ENCODE measurements at places on chromosomes 5 and 9. TPM values are rescaled to one million over a fixed set of nuclear protein-coding genes. Genes with fewer than 3 reads are reported as not detected.

ADAMTS13 gene
- total RNA-seq: 0.24 TPM

SLC6A3 gene
- total RNA-seq: not detected

GCNT4 gene
- 5.1 TPM for total RNA-seq

- no peak for DNase-seq
Observed at GRCh38 chr9:121681404-121681803, 30.0 kb downstream of the DAB2IP start.

DNA sequence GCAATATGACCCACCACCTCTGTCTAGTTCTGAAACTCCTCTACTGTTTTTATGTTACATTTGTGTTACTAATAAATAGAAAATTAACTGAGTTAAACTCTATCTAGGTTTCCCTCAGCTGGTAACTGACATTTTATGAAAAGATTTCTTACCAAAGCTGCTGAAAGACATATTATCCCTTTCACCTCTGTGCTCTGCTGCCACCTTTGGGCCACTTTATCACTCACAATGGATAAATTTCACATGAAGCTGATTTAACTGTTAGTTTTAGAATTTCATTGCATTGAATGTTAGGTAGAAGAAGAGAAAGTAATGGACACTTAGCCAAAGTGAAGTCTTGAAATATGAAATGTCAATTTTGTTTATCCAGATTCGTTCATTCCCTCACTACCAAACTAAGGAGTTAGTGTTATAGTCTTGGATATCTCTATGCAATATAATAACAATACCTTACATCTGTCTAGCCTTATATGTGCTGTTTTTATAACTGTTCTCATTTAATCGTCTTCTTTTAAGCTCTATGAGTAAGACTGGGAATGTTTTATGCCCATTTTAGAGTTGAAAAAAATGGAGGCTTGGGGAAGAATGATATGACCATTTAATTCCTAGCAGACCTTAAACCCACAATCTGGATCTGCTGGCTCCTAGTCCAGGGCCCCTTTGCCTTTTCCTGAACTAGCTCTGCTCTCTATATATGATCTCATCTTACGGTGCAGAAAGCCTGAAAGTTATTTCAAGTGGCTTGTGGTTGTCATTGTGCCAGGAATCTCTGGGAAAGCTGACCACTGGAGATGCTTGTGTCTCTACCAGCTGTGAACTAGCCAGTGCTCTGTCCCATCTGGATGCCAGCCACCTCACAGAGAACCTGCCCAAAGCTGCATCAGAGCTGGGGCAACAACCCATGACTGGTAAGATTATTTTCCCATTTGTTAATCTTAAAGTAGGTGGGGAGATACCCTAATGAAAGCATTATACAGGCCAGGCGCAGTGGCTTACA, 97.1 kb downstream of the GOLPH3 start:
- no peak for DNase-seq

GRCh38 chr9:73683862-73684591, 532.4 kb downstream of the ANXA1 start:
- no peak for DNase-seq

- no peak for DNase-seq
Observed at GRCh38 chr9:135736272-135736978, 34.4 kb downstream of the KCNT1 start.

GRCh38 chr5:177309351-177310191, 2.1 kb downstream of the MXD3 start:
- DNase-seq: peak; percentile 74

DNA sequence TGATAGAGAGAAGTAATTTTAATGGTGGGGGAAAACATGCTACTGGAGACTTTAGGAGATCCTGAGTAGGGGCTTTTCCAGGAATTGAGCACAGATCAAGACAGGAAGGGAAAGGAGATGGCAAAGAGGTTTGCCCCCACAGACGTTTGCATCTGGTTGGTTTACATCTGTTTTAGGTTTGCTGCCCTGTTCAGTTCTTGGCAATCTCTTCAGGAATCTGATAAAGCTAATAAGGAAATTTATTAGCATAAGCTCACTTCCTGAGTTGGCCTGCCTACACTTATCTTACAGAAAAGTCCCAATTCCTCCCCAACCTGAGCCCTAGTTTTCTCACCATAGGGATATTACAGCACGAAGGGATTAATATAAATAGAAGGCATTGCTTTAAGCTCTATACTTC, 3.4 kb upstream of the CFAP95 start:
- DNase-seq: no peak

DNA sequence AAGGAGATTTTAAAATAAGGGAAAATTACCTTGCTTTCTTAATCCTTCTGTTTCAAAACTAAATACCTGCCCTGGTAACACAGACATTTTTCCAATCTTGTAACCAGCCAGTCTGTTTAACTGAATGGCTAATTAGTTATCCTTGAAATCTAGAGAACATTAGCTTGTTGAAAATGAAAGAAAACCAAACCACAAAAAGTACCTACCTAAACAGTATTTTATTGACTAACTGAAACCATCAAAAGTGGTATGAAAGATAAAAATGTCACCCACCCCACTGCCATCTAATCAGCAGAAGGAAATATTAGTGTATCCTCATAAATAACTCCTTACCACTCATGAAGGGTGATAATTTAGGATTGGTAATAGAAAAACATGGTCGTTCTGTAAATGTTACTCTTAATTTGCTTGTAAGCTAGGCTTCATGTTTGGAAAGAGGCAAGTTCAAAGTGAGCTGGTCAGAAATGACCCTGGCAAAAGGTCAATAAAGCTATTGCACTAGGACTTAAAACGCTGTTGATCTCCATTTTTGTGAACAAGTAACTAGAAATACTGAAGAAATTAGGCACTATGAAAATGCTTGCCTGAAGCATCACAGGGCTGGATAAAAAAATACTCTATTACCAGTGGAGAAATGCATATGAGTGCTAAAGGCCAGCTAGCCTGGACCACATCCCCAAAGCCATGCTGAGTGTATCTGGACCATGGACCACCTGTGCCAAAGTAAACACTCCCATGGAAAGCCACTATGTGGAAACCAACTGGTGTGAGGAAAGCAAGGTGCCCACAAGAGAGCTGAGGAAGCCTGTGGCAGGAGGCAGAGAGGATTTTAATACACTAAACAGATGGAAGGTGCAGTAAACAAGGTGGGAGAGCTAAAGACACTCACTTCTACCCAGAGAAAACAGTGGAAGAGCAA, 8.4 kb downstream of the SEMA5A start:
- no peak for DNase-seq

GRCh38 chr9:88233091-88233490, 94.8 kb upstream of the SPATA31C2 start:
- no peak for DNase-seq

- DNase-seq: peak; percentile 54
Observed at GRCh38 chr5:34682926-34683623, 26.9 kb downstream of the RAI14 start.

Measured in SJSA1 (cell line).